Aorta (tissue), 5 donors: ENCODE measurements at places on chromosomes 6 and 20. TPM values are rescaled to one million over a fixed set of nuclear protein-coding genes. Genes with fewer than 3 reads are reported as not detected.

FBXO30 gene
- 7.1 TPM for polyA plus RNA-seq

ADGRB3 gene
- polyA plus RNA-seq = not detected

SNAP25 gene
- polyA plus RNA-seq = 3.3 TPM

TMEM200A gene
- polyA plus RNA-seq = 3.5 TPM

DEFB119 gene
- polyA plus RNA-seq = not detected

ELOVL4 gene
- polyA plus RNA-seq = 1.6 TPM

SLC17A2 gene
- not detected for polyA plus RNA-seq

APOBEC2 gene
- not detected for polyA plus RNA-seq

CALHM4 gene
- polyA plus RNA-seq = 0.26 TPM

KIAA0408 gene
- 0.63 TPM for polyA plus RNA-seq

SRSF12 gene
- 0.25 TPM for polyA plus RNA-seq

GRIK2 gene
- polyA plus RNA-seq = 0.82 TPM

MLN gene
- polyA plus RNA-seq = not detected

DSP gene
- polyA plus RNA-seq = 22.8 TPM

CGA gene
- polyA plus RNA-seq = not detected

EBF4 gene
- polyA plus RNA-seq = 10.8 TPM

- no peak for DNase-seq
Observed at GRCh38 chr6:119352001-119352400, 2.4 kb upstream of the MAN1A1 start.

DNA sequence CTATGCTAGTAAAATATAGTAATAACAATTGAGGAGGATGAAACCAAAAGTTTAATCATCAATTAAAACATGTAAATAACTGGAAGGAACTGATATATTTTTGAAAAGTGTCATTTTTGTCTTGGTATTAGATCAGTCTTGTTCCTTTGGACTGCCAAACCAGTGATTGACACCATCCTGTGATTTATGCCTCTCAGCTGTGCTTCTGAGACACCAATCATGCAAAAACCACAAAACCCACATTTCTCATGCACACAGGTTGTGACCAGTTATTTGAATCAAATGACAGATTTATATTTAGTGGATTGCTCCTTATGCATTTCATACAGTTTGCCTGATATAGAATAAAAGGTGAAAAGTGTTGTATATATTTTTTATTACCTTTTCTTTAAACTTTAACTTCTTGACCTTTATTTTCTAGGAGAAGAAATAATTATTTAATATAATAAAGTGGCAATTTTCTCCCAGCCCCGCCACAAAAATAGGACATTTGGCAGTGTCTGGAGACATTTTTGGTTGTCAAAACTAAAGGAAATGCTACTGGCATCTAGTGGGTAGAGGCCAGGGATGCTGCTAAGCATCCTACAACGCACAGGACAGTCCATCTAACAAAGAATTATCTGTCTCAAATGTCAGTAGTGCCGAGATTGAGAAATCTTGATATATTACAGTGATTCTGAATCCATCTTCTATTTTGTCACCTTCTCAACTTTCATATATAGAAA lies 383.6 kb downstream of the BCKDHB start:
- no peak for DNase-seq

GRCh38 chr6:68502946-68503345 lies 132.1 kb upstream of the ADGRB3 start:
- no peak for DNase-seq

DNA sequence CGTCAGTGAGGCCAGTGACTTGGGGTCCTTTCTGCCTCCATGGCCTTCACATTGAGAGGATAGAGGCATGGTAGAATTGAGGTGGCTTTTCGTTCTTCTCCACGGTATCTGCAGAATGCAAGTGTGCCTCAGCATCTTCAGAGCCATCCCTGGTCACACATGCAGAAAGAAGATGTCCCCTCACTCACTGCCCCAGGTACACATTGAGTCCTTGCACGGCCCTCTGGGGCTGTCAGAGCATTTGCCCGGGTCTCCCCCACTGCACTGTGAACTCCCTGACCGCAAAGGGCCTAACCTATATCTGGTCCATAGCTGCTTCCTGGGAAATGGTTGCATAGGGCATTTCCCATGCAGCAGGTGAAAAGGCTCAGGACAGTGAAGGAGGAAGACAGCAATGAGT lies 115.7 kb downstream of the SCML4 start:
- no peak for DNase-seq

- no peak for DNase-seq
Observed at GRCh38 chr20:56885521-56885920, 256.4 kb downstream of the TFAP2C start.

DNA sequence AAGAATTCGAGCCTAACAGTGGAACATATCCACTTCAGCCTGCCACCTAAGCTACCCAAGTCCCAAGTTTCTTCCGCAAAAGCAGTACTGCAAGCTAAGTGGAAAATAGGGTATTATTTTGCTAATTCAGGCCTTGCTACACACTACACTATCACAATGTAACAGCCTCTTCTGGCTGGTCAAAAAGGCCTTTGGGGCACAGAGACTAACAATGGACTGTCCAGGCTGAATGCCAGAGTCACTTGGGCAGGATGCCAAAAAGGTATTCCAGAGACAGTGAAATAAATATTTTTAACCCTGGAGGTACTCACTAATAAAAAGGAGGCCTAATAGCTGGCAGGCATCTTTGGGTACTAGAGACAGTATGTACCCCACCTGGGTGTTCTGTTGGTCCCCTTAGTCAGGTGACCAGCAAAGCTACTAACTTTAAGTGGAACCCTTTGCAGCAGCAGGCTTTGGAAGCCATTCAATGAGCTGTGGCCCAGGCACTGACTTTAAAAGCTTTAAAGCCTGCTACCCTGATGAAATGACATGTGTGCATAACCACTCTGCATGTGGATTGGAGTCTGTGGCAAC lies 692.1 kb downstream of the HTR1B start:
- no peak for DNase-seq

DNA sequence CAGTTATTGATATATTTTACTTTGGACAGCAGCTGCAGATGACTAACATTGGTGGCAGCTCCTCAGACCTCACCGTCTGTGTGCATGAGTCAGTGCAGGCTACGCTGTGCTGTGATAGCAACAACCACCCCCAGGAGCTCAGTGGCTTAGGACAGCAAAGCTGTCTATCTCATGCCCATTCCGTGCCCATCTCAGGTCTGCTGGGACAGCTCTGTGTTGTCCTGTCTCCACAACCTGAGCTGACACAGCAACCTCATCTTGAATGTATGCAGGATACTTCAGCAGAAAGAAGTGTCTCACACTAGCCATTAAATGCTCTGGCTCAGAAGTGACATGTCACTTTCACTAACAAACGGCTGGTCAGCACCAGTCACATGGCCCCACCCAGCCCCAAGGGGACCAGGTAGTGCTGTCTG lies 47.7 kb downstream of the BANF2 start:
- DNase-seq = no peak

- DNase-seq = no peak
Observed at GRCh38 chr6:149990661-149991471, 27.1 kb downstream of the ULBP1 start.

DNA sequence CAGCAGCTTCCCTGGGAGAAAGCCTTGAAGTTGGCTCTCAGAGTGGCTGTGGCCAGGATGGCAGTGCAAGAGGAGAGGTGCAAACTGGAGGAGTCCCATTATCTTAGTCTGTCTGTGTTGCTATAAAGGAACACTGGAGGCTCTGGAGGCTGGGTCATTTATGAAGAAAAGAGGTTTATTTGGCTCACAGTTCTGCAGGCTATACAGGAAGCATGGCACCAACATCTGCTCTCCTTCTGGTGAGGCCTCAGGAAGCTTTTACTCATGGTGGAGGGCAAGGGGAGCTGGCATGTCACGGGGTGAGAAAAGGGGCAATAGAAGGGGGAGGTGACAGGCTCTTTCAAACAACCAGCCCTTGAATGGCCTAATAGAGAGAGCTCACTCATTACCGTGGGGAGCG lies 47.1 kb downstream of the PSMG4 start:
- no peak for DNase-seq

- DNase-seq = no peak
Observed at GRCh38 chr6:17584241-17584803, 15.8 kb upstream of the FAM8A1 start.

- no peak for DNase-seq
Observed at GRCh38 chr6:3561725-3562124, 104.9 kb upstream of the SLC22A23 start.

GRCh38 chr20:38201356-38201755 lies 36.3 kb upstream of the TGM2 start:
- peak; percentile 81 for DNase-seq

GRCh38 chr6:126156973-126157372 lies 170.6 kb downstream of the TRMT11 start:
- no peak for DNase-seq

GRCh38 chr6:28658475-28659249 lies 133.0 kb downstream of the GPX5 start:
- DNase-seq = no peak

- DNase-seq = no peak
Observed at GRCh38 chr6:4806791-4807190, 30.6 kb downstream of the CDYL start.

GRCh38 chr20:36400909-36401735 lies 95.0 kb downstream of the DLGAP4 start:
- no peak for DNase-seq

DNA sequence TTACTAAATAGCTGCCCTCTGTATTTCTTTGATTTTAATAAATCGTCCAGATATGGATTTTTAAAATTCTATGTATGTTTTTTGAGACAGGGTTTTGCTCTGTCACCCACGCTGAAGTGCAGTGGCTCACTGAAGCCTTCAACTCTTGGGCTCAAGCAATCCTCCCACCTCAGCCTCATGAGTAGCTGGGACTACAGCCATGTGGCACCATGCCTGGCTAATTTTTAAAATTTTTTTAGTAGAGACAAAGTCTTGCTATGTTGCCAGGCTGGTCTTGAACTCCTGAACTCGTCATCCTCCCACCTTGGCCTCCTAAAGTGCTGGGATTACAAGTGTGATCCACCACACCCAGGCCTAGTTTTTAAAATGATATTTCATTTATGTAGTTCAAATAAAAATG lies 47.4 kb upstream of the DDR1 start:
- no peak for DNase-seq

- no peak for DNase-seq
Observed at GRCh38 chr6:107732461-107732860, 91.7 kb downstream of the SCML4 start.

DNA sequence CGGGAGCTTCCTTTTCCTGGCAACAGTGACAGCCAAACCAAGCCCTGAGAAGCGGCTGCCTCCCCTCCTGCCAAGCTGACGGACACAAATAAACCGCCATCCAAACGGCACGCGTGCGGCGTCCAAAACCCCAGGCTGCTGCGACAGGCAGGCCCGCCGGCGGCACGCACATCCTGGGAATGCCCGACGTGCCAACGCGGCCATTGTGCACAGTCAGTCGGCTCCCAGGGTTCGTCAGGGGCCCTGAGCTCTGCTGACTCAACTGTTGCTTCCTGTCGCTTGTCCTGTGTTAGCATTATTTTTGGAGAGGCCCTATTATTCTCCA lies 6.8 kb downstream of the JAG1 start:
- DNase-seq = peak; percentile 94

GRCh38 chr6:33589392-33589730 lies 9.3 kb upstream of the BAK1 start:
- no peak for DNase-seq

DNA sequence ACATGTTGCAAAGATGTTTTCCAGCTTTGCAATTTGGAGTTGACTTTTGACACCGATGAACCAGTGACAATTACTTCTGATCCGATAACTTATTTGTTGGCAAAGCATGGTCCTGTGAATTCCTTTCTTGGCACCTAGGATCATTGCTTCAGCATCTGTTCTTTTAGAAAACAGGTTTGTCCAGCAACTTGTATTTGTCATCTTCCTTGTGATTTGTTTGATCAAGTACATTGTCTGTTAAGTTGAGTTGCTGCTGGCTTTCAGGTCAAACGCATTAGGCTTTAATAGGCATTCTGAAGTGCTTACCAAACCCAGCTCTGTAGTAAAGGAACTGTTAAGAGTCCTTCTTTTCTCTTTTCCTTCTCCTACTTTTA lies 192.4 kb upstream of the ZNF217 start:
- DNase-seq = no peak

GRCh38 chr6:99521633-99522151 lies 6.5 kb upstream of the USP45 start:
- DNase-seq = peak; percentile 63

GRCh38 chr6:18340781-18341551 lies 46.2 kb upstream of the RNF144B start:
- DNase-seq = no peak

GRCh38 chr20:17969278-17969883 lies 563 bp downstream of the MGME1 start:
- peak; percentile 53 for DNase-seq

- no peak for DNase-seq
Observed at GRCh38 chr6:134422426-134423231, 104.7 kb upstream of the SGK1 start.

- no peak for DNase-seq
Observed at GRCh38 chr20:36132802-36133211, 21.7 kb upstream of the EPB41L1 start.

DNA sequence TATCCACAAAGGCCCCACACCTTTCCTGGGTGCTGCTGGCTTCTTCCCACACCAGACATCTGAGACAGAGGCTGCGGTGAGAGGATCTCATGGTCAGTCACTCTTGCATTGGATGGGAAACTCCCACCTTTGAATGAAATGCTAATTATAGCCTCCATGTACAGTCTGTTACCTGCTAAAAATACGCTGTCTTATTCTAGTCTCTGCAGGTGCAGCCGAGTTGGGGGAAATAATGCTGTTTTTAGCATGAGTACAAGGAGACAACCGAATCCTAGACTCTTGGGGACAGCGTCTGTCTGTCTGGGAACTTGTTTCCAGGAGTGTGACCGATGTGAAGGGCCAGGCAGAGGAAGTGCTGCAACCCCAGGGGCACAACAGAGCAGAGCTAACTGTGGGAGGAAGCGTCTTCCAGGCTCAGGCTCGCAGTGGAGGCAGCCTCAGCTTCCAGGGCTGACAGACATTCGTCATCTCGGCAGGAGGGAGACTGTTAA lies 286.2 kb downstream of the PREX1 start:
- DNase-seq = no peak
